ENCODE measurements at places on chromosomes 7 and 10.

GRCh38 chr7:73376671-73377412 is 48.9 kb downstream of the FKBP6 start:
- no peak for DNase-seq

- no peak for DNase-seq
Measured at GRCh38 chr10:110431659-110432058, 66.0 kb upstream of the DUSP5 start.

DNA sequence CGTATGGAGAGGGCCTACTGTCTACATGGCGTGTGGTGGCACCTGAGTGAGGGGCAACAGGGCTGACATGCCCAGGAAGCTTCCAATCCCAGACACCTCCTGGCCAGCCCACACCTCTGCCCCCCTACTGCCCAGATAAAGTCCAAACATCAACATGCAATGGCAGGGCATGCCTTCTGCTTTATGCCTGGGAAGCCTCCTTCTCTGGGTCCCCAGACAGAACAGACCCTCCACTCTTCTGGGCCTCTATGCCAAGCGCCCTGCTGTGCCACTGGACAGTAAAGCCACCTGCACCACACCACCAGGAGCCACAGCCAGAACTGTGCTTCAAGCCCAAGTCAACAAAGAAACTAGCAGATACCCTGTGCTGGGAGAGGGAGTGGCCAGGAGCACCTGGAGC is 12.5 kb downstream of the TMEM72 start:
- no peak for DNase-seq

DNA sequence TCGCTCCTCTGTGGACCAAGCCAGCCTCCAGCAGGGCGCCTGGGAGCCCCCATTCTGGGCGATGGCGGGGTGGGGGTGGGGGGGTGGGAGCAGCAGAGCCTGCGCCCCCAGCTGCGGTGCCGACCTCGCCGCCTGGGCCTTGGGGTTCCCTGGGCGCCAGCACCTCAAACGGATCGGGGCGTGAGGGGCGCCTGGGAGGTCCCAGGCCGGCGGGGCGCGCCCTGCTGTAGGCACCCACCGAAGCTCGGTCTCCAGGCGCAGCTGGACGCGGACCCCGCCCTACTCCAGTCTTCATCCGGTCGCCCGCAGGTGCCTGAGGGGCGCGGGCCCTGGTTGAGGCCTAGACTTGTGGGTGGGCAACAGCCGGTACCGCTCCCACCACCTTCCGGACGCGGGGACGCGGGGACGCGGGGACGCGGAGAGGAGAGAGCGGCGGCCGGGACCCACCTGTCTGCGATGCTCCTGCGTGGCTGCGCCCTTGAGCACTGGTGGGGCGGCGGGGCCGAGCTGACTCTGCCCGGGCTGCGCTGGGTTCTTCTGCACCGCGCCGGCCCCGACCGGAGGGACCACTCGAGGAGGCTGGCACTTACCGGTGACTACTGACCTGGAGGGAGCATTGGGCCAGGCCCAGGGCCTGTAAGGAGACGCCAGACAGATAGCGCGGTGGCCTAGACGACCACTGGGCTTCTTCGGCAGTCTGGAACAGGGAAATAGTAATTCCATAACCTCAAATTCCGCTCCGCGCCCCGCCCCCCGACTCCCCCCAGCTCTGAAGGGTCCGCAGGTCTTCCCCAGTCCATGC is 5.5 kb upstream of the KCP start:
- no peak for DNase-seq

DNA sequence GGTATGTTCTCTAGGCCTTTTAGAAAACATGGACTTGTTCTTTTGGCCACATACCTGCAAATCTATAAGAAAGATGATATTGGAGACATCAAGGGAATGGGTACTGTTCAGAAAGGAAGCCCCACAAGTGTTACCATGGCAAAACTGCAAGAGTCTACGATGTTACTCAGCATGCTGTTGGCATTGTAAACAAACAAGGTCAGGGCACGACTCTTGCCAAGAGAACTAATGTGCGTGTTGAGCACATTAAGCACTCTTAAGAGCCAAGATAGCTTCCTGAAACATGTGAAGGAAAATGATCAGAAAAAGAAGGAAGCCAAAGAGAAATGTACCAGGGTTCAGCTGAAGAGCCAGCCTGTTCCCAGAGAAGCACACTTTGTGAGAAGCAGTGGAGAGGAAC is 37.1 kb downstream of the SDK1 start:
- DNase-seq = no peak

GRCh38 chr7:96700516-96700915 is 9.1 kb downstream of the SEM1 start:
- DNase-seq = no peak

DNA sequence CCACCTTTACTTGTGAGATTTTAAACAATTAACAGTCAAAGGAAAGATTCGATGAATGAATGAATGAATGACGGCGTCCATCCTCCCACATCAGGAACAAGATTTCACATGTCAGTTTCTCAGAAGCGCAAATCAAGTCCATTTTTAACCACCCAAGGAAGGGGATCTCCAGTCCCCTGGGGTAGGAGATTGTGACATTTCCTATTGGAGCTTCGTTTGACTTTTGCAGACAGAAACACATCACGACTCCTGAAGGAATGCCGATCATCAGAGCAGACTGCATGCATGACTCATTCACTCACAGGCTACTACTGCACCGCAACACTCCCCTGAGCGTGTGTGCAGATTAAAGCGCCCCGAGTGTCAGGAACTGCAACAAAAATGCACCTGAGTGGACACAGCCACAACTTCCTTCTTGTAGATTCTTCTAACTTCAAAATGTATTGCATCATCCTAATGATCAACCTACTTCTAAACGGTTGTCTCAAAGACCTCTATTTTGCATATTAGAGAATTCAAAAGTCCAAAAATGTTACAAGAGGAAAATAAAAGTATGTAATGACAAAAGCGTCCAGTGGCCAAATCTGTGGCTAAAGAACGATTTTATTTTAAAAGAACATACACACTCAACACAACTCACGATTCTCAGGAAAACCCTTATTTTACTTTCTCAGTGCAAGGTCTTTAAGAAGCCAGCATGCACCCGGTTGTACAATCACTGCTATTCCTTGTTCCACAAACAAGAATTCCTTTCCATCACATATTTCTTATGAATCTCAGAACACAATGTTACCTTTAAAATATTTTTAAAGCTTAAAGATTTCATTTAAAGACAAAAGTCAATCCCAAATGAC is 172.6 kb downstream of the FAM107B start:
- DNase-seq = peak; percentile 73

- no peak for DNase-seq
Measured at GRCh38 chr10:114686013-114686412, 27.9 kb upstream of the ABLIM1 start.

- no peak for DNase-seq
Measured at GRCh38 chr10:7950981-7951847, 103.3 kb upstream of the GATA3 start.

GRCh38 chr10:127189226-127189625 is 7.2 kb downstream of the INSYN2A start:
- DNase-seq = no peak

DNA sequence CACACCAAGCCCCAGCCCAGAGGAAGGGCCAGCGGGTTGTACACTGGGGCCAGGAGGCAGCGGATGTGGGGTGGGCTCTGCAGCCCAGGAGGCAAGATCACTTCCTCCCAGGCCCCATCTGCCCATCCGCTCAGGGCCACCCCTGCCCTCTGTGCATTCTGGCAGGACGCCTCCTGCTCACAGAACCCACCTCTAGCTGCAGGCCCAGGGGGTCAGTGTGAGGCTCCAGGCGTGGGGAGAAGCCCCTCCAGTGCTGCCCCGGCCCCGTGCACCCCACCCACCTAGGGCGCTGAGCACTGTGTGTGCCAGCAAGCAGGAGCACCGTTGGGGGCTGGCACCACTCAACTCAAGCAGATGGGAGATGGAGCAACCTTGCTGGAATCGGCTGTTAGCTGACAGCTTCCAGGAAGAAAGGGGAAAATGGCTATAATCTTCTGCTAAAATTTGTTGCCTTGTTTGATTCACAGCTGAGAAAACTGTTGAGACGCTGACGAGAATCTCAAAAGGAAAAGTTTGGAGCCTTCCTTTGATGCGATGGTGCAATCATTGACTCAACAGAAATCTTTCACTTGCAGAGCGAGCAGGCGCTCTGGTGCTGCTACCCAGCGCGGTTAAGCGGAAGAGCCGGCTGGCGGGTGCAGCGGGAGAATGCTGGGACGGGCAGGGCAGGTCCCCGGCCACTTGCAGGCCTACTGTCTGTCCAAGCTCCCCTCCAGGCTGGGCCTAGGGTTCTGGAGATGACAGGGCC is 276.1 kb downstream of the ELFN1 start:
- no peak for DNase-seq

DNA sequence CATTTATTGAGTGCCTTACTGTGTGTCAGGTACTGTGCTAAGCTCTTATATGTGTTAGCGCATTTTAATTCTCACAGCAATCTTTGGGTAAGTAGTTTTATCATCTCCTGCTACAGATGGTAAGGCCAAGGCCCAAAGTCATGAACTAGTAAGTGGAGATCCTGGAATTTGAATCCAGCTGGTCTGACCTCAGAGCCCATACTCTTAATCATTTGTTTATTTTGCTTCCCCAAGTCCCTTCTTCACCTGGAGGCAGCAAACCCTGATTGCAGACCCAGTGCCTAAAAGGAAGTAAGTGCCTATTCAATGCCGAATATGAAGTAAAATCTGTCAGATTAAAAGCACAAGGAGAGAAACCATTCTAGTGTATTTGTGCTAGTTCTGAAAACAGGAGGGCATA is 182.9 kb upstream of the TCF7L2 start:
- no peak for DNase-seq

DNA sequence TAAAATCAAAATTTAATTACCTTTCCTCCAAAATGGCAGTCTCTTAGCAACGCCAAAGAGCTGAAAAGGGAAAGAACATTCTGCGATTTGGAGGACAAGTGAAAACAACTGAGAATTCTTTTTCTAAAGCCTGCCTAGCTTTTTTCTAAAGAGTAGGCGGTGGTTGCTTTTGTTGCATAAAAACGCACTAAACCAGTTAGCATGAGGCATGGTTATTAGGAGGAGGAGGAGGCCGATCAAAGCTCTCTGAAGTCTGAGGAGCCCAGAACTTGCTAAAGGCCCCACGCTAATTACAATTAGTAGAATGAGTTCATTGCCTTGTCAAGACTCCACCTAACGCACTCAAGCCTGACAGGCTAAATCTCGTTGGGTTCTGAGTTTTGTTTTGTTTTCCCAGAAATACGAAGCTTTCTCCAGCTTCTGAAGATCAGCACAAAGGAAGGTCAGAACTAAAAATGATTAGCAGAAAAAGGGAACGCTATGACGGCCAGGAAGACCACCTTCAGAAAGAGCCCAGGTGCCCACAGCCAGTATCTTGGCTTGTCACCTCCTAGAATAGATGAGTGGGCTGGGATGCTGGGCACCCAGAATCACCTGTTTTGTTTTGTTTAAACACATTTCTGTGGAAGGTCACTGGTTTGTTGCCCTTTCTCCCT is 72.0 kb downstream of the FGFR2 start:
- DNase-seq = no peak

DNA sequence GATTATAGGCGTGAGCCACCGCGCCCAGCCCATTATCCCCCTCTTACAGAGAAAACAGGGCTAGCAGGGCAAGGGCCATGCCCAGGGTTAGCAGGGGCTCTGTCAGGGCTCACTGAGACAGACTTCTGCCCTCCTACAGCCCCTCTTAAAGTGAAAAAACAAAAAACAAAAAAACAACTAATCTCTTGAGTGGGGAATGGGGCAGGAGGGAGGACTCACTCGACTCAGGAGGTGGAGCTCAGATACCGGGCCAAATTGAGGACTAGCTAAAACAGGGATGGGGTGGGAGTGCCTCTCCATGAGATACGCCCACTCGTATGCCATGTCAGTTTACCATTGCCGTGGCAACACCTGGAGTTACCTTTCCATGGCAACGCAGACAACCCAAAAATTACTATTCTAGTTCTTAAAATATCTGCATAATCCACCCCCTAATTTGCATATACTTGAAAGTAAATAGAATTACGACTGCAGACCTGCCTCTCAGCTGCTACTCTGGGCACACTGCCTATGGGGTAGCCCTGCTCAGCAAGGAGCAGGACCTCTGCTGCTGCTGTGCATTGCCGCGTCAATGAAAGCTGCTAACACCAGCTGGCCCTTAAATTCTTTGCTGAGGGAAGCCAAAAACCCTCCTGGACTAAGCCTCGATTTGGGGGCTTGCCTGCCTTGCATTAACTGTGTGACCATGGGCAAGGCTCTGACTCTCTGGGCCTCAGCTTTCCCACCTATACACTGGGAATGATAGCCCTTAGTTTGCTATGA is 13.4 kb downstream of the SSC4D start:
- no peak for DNase-seq

DNA sequence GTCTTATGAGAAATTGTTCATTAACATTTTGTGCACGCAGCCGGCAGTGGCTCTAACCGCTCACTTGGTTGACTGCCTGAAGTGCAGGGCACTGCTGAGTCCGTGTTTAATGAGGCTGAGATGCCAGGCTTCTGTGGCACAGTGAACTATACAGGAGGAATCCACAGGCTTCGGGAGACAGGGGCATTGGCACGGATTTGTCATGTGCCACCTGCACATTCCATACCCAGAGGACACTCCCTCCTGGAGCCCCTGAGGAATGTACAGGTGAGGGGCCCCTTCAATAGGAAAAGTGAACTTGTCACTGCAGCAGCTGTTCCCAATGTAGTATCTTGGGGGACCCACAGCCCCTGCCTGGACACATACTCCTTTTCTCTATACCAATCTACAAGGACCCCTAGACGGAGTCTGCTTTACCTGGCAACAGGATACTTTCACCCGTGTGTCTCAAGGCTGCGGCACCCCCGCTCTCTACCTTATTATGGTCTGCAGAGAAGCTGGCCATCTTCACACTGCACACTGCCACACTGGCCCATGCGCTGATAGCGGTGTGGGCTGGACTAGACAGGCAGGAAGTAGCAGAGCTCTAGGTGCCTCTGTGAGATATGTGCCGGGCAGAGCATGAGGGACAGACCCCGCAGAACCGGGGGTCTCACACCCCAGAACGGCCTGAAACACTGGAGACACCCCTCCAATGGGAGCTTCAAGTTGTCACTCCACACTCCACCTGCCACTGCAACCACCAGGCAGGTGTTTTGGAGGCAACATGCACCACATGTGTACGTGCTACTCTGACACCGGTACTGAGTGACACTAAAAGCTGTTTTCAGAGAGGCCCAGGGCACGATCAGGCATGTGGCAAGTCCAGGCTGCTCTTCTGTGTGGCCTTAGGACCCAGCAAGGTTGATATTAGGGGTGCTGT is 71.4 kb upstream of the RHEB start:
- DNase-seq = no peak

DNA sequence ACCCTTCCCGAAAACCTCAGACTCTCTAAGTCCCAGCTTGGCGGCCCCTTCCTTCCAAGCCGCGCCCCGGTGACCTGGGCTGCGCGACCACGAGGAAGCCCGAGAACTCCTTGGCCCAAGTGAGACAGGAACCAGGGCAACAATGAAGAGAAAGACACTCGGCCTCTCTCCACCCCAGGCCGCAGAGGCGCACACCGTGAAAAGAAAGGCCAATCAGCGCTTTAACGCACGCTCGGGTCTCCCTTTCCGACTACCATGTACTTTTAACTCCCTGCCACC is 166.4 kb upstream of the PPP1R3A start:
- no peak for DNase-seq

GRCh38 chr7:142796501-142797390 is 26.0 kb downstream of the PRSS2 start:
- no peak for DNase-seq

All from stimulated activated CD4-positive, alpha-beta T cell treated with anti-CD3 and anti-CD28 coated beads, Interleukin-15, amount 100 ng/mL, for 24 hours (primary cell).